Cardiac muscle cell (in vitro differentiated cells and primary cell): ENCODE measurements at places on chromosomes 12 and 14. TPM values are rescaled to one million over a fixed set of nuclear protein-coding genes. Genes with fewer than 3 reads are reported as not detected.

DNA sequence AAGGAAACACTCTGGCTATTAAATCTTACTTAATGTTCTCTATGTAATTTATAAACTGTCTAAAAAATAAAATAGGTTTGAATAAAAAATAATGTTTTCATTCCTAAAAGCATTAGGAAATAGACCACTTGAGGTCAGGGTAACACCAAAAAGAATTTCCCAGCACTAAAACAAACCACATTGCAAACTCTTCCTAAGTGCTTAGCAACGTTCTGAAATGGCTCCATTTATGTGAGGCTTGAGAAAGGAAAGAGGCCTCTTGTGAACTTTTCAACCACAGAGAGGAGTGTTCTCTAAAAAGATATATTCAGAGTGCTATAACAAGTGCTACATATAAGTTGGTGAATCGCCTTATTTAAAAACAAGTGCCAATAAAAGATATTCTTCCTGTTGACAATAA, 42.7 kb downstream of the ALX1 start:
- no peak overlapping the region for H3K27ac ChIP-seq
- no peaks in the 10 kb centered on the region for H3K36me3 ChIP-seq
- H3K4me3 ChIP-seq: no peak overlapping the region

Gene TOX4
- 34.3 and 37.8 TPM in 2 replicates for total RNA-seq

DNA sequence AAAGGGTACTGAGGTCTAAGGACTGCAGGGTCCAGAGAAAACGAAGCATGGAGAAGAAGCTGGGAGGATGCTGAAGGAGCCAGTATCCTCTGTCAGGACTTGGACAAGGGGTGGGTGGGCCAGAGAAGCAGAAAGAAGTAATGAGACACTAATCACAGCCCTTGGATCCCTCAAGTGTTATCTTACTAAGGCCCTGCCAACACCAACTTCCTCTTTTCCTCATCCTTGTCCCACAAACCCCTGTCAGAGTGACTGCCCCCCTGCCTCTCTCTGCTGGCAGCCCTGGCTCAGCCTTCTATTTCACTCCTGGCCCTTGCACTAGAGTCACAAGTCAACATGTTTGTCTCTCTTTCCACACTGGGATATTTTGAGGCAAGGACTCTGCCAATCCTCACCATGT, 3.8 kb upstream of the ASIC1 start:
- DNase-seq: no peak
- H3K36me3 ChIP-seq: no peaks in the 10 kb centered on the region
- H3K4me1 ChIP-seq: peaks cover 16% of the 10 kb centered on the region
- H3K27me3 ChIP-seq: peaks cover 25% of the 10 kb centered on the region

GRCh38 chr12:52975820-52976573, 27.1 kb downstream of the KRT18 start:
- H3K4me3 ChIP-seq: no peak overlapping the region
- DNase-seq: no peak
- peaks cover 32% of the 10 kb centered on the region for H3K4me1 ChIP-seq
- no peaks in the 10 kb centered on the region for H3K36me3 ChIP-seq
- peak overlapping the region; percentile 94 for H3K27ac ChIP-seq

Gene ASCL1
- total RNA-seq: not detected in 2 replicates

- no peaks in the 10 kb centered on the region for H3K36me3 ChIP-seq
- H3K27ac ChIP-seq: no peak within 1 kb of the TSS
- H3K4me3 ChIP-seq: peak within 1 kb of the TSS; percentile 18
- peak; percentile 82 for DNase-seq
- H3K4me1 ChIP-seq: no peaks in the 10 kb centered on the region
These were observed at the start of gene C1RL for GRCh38 chr12:7108796-7109571. C1RL (minus strand) TSS chr12:7109214; CDS start chr12:7109180, 34 bp downstream.

Gene ADCY4
- 0.35 and 1.5 TPM in 2 replicates for total RNA-seq

DNA sequence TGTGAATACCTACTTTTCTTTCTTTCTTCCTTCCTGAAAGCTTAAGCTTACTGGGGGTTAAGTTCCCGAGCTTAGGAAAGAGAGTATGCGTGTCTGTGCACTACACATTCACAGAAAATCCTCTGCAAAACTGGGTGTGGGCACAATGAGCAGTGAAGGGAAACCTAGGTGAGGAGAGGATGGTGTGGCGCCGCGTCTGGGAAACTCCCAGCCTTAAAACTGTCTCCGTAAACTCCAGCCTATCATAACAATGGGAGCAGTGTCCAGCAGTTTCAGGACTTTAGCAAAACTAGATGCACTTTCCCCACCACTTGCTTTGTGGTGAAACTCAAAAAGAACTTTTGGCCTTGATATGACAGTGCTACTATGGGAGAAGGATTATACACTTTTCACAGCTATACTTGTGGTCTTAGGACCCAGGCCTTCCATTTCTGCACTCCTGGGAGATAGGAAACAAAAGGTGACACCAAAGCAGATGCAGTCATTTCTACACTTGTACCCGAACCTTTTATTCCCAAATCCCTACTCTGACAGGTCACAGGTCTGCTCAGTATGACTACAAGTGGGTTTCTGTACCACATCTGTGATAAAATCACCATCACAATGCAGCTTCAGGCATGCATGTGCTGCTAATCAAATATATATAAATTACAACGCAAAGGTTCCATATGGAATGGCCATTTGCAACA, 10.4 kb downstream of the AKAP5 start:
- no peak overlapping the region for H3K4me3 ChIP-seq
- no peaks in the 10 kb centered on the region for H3K27me3 ChIP-seq
